Esophagus squamous epithelium (tissue), 5 donors: ENCODE measurements at places on chromosomes 4 and X.

DNA sequence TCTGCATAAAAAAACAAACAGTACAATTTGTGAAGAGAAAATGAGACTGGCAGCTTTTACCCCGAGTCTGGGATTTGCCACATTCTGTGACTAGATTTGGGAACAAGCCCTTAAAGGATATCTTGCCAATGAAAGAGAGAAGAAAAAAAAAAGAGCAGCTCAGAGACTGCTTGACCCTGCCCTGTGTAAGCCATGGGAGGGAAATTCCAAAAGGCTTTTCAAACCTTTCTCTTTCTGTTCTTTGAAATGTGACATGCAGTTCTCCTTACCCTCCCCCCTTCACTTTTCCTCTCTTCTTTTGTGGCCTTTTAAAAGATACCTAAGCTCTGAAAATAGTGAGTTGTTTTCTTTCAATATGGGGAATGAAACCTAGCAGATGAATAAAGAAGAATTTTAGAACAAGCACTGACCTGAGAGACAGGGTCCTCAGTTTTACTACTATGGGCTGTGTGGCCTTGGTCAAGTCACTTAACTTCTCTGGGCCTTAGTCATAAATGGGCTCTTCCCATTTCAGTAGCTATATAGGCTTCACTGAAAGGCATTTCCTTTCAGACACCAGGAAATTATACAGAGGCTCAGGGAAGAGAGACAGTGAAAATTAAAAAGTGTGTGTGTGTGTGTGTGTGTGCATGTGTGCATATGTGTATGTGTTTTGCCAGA, 5.1 kb downstream of the CCDC160 start:
- no peak for DNase-seq

DNA sequence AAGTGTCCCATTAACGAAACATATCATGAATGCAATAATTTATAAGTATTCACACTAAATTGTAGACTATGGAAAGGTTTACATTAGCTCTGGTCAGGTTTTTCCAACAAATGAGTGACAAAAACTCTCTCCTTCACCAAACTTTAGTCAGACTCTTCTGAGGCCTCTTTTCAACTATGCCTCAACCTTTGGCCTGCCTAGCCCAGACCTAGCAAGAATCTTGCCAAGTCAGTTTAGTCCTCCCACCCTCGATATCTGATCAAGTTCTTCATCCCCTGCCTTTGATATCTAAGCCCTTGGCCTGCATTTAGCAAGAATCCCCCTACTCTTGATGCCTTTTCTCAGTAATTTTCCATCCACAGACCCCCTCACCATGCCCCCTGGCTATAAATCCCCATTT, 37.9 kb downstream of the CCDC158 start:
- no peak for DNase-seq

GRCh38 chr4:113901994-113902787, 77.3 kb downstream of the ARSJ start:
- no peak for DNase-seq

DNA sequence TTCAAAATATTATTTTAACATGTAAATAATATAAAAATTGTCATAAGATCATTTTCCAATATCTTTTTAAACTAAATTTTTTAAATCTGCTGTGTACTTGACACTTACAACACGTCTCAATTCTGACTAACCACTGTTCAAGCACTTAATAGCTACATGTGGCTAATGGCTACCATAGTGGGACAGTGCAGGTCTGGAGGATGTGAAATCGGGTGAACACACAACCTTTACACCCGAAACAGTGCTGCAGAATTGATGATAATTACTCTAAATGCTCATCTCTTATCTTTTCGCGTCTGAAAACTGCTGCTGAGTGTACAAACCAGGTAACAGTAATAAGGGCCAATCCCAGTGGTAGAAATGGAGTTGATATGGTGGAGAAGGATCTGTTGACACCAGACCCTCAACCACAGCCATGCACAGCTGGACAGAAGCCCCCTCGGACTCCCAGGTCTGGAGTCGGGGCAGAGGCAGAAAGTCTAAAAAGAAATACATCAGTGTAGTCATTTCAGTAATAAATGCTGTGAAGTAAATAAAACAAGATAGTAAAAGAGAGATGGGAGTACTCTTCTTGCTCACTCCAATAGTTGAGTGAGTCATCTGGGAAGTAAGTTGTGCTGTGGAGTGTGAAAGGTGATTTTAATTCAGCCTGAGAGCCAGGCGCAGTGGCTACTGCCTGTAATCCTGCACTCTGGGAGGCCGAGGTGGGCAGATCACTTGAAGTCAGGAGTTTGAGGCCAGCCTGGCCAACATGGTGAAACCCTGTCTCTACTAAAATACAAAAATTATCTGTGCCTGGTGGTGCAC, 150.0 kb downstream of the CBR4 start:
- DNase-seq: no peak

DNA sequence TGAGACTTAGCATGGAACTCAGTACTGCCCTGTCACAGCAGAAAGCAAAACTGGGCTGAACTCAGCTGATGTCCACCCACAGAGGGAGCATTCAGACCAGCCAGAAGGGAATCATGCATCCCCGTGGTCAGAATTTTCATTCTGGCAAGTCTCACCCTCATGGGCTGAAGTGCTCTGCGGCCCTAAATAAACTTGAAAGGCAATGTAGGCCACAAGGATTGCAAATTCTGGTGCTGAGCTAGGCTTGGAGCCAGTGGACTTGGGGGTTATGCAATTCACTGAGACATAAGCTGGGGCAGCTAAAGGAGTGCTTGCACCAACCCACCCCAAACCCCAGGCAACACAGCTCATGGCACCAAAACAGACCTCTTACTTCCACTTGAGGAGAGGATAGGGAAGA, 494.1 kb downstream of the GABRG1 start:
- no peak for DNase-seq

DNA sequence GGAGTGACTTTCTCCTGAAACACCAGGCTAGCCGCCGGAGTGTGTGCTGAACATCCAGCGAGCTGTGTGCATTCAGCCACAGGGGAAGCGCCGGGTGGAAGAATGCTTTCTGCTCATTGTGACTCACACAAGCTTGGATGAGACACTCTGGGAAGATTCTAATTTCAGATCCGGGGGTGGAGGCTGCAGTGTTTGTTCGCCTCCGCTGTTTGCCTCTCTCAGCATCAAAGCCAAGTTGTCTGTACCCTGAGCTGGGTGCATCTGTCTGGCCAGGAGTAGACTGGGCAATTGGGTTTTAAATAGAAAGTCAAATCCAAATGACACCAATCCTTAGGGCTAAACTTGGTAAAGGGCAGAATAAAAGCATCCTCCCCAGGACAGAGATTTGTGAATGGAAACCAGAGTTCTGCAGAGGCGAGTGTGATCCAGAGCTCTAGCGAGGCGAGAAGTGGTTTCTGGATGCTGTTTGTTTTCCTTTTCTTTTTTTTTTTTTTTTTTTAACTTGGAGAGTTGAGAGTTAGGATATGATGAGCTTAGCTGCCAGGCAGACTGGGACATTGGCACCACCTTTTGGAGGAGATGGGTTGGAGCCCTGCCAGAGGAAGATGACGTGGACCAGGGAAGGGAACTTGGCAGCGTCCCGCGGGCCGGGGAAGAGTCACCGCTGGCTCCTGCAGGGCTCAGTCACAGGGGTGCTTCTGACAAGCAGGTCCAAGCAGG, 196.0 kb upstream of the PSAPL1 start:
- no peak for DNase-seq

- no peak for DNase-seq
Observed at GRCh38 chr4:5967783-5968182, 50.4 kb downstream of the C4orf50 start.

DNA sequence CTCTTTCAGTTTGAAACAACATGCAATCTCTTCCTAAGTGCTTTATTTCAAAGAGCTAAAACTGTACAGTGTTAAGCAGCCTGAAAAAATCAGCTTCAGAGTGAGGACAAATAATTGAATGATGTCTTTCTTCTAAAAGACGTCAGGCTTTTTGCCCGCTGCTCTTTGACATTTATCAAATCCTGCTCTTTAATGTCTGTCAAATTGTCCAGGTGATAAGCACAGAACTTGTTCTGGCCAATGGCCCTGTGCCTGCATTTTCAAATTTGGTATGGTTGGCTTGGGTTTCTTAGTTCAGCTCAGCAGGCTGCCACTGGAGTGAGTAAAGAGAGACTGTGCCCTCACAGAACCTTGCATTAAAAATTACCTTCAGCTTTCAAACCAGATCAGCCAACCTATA, 712.9 kb upstream of the LCORL start:
- no peak for DNase-seq

DNA sequence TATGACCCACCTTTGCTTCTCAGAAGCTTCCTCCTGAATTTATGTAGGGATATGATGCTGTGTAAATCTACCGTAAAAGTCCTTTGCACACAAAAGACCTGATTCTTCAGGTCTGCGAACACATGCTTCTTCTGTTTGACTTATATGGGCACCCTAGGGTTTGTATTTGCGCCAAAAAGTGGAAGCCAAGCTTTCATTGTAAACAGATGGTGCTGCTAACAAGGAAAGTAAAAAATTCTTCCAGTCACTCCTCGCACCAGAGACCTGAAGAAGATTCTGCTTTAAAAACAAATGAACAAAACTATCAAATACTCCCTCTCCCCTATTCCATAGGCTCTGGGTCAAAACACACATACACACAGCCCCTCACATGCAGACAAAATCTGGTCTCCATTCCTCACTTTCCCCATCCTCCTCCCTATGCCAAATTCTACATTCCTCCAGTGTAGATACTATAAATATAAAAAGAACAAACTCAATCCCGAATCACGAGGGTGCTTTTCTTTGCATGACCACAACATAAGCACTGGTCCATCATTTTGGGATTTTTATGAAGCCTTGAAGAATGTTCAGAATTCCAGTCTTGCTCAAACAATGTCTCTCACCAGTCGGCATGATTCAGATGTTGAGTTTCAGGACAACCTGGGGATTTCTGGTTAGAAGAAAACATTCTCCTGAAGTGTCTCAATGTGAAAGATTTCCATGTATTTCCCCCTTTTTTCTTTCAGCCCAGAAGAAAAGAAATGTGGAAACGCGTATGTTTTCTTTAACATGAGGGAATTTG, 125.1 kb downstream of the PALLD start:
- no peak for DNase-seq
